ENCODE measurements at places on chromosomes 1 and 21.
A peak's percentile ranks its signal among the peaks of the same experiment; 100 is the strongest.

DNA sequence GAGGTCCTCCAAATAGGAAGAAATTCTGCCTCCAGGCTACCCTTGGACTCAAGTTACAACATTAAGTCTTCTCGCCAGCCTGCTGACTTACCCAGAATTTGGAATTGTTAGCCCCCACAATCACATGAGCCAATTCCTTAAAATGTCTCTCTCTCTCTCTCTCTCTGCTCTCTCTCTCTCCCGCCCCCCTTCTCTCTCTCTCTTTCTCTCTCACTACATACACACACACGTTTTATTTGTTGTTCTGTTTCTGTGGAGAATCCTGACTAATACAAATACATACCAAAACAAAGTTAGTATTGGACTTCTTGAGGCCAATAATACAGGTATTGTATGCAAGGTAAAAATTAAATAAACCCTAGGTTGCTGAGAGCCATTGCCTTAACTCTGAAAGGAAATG is 72.1 kb downstream of the TNFSF18 start:
- no peak for DNase-seq

GRCh38 chr1:119361620-119362344 is 6.8 kb upstream of the HAO2 start:
- no peak for DNase-seq

DNA sequence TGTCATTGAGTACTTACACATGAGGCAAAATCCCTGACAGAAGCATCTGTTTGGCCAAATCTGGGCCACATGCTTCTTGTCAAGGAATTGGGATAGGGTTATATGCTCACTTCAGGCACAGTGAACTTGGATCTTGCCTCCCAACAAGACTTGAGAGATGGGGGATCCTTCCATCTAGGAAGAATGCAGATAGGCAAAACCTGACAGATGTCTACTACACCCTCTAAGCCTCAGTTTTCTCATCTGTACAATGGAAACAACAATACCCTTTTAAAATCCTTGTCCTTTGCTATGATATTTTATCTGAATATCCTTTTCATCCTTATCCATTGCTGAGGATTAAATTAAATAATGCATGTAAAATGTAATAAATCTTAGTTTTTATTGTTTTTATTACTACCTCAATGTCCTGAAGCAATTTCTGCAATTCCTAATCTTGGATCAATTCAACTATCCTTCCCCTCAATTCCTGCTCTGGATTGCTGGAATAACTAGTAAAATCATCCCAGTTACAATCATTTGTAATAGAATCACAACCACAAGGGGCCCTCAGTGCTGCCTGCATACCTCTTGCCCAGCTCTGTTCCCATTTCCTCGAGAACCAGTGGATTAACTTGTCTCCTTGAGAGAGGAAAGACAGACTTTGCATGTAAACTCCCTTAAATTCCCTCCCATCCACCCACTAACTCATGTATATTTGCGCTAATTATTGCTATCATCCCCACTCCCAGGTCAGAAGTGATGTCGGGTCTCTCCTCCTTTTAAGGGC is 8.1 kb upstream of the XPR1 start:
- DNase-seq = no peak

DNA sequence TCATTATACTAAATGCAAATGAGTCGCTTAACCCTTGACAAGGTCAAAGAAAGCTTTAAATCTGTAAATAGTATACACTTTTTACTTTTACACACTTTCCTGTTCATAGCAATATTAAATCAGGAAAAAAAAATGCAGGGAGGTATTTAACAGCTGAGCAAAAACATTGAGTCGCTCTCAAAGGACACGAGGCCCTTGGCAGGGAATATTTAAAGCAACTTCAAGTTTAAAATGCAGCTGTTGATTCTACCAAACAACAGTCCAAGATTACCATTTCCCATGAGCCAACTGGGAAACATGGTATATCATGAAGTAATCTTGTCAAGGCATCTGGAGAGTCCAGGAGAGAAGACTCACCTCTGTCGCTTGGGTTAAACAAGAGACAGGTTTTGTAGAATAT is 62.7 kb downstream of the CAPN2 start:
- DNase-seq = no peak

DNA sequence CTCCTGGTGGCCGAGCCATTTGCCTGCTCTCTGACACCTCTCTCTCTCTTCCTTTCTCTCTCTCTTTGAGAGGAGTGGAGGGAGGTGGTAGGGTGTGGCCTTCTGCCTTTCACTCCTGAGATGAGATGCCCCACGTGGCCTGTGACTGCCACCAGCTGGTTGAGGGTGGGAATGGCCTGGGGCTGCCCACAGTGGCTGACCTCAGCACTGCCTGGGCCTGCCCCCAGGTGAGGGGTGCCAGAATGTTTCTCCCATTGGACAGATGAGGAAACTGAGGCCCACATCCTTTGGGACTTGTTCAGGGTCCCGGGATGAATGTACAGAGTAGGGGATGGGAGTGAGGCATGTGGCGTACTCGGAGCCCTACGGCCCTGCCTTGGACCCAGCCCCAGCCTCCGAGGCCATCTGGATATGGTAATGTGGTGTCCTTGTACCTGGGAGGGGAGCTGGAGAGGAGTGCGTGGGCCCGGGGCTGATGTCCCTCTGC is 12.7 kb upstream of the C1orf167 start:
- peak; percentile 18 for DNase-seq

- no peak for DNase-seq
Observed at GRCh38 chr1:190436615-190437014, 41.0 kb downstream of the BRINP3 start.

DNA sequence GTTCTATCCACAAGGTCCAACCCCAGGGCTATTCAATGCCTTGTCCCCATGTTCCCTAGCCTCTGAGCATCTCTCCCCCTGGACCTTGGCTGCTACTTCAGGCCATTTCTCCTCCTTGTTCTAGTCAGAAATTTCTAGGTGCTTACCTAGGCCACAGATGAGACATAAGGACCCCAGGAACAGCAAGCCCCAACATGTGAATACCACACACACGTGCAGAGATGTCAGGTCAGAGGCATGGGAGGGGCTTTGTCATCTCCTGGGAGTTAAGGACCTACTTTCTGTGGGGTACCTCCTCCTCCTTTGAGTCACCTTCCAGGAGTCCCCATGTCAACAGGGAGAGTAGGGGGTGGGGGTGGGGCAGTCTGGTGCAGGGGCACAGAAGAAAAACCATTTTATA is 7.1 kb upstream of the RGS16 start:
- no peak for DNase-seq

DNA sequence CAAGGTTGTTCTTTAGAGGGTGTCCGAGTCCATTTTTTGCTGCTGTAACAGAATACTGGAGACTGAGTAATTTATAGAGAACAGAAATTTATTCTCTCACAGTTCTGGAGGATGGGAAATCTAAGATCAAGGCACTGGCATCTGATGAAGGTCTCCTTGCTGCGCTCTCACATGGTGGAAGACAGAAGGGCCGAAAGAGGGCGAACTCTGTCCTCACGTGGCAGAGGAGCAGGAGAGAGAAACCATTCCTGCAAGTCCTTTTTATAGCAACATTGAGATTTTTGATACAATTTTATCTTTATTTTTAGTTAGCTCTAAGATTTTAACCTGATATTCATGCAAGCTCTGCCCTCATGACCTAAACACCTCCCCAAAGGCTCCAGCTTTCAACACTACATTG is 48.3 kb downstream of the ATG4C start:
- DNase-seq = no peak

DNA sequence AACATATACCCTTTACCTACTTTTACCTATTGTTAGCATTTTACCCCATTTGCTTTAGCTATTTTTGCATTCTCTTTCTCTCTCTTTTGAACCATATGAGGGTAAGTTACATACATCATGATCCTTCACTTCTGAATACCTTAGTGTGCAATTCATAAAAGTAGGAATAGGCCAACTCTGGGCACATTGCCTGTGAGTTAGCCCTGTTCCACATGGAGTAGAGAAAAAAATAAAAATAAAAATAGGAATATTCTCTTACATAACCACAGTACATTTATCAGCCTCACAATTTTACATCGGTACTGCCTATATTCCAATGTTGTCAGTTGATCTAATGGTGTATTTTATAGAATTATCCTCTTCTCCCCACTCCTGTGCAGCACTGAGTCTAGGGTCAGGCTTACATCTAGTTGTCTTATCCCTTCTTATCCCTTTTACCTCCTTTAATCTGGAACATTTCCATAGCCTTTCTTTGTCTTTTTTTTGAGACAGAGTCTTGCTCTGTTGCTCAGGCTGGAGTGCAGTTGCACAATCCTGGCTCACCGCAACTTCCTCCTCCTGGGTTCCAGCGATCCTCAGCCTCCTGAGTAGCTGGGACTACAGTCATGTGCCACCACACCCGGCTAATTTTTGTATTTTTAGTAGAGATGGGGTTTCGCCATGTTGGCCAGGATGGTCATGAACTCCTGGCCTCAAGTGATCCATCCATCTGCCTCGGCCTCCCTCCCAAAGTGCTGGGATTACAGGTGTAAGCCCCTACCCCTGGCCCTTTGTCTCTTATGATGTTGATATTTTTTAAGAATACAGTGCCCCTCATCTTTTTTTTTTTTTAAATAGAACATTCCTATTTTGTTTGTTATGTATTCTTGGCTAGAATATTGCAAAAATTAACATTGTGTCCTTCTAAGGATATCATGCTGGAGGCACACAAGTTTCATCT is 11.1 kb upstream of the SLC30A1 start:
- DNase-seq = no peak

DNA sequence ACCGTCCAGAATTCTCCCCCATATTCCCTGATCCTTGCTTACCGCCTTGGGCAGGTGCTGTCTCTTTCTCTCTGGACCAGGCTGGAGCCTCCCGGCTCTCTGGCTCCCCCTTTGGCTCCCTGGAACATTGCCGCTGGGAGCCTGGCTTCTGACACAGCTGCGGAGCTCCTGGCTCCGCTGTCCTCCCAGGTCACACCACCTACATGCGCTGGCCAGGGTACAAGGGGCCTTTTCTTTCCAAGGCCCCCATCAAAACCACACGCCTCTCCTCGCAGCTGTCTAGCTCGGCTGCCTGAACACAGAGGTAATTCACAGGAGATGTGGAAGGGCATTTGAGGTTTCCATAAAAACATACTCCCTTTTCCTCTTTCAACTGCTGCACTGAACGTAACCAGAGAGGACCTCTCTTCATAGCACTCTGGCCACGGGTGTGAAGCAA is 7.5 kb upstream of the ZNF648 start:
- no peak for DNase-seq

- DNase-seq = no peak
Observed at GRCh38 chr1:185045814-185046492, 595 bp downstream of the RNF2 start.

GRCh38 chr1:29793101-29793546 is 556.8 kb downstream of the PTPRU start:
- peak; percentile 35 for DNase-seq

DNA sequence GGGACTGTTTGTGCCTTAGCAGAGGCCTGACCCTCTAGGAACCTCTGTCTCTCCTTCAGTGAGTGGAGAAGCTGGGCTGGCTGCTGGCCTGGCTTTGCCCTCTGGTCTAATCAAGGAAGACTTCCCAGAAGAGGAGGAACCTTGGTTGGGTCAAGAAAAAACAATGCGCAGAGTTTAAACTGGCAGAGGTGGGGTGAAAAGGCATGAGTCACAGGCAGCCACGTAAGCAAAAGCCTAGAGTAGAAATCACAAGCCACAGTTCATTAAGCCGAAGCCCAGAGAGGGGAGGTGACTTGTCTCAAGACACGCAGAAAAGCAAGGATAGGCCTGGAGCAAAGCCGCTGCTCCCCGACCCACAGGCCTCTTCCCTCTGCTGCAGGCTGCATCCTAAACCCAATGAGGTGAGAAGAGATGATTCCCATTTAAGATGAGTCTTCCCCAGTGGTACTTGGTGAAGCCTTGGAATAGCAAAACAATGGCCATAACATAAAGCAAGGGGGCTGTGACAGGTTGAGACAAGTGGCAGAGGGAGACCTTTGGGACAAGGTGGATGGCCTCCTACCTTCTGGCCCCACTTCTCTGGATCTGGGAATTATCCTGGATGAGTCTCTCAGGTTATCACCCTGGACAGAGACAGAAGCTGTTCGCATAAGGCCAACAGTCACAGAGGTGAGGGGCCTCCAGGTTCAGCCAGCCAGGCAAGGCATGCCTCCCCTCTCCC is 7.7 kb downstream of the PDZK1IP1 start:
- DNase-seq = no peak

DNA sequence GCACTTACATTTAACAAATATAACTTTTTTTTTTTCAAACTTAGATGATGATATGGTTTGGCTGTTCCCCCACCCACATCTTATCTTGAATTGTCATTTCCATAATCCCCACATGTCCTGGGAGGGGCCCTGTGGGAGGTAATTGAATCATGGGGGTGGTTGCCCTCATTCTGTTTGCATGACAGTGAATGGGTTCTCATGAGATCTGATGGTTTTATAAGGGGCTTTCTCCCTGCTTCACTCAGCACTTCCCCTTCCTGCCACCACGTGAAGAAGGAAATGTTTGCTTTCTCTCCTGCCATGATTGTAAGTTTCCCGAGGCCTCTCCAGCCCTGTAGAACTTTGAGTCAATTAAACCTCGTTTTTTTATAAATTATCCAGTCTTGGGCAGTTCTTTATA is 432.6 kb downstream of the AMY1C start:
- no peak for DNase-seq

DNA sequence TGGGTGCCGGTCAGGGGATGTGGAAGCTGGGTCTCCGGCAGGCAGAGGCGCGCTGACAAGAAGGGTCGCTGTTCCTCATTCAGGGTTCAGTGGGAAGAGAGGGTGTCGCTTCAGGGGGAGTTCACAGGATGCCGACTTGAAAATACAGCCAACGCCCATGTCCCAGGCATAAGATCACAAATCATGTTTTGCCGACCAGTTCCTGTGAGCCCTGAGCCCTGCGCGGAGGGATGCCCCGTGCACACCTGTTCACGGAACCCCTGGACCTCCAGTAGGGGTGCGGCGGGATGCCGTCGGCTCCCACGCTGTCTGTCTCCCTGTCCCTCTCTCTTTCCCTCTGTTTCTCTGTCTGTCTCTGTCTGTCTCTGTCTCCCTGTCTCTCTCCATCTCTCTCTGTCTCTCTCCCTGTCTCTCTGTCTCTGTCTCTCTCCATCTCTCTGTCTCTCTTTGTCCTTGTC is 26.8 kb downstream of the TP73 start:
- DNase-seq = no peak

DNA sequence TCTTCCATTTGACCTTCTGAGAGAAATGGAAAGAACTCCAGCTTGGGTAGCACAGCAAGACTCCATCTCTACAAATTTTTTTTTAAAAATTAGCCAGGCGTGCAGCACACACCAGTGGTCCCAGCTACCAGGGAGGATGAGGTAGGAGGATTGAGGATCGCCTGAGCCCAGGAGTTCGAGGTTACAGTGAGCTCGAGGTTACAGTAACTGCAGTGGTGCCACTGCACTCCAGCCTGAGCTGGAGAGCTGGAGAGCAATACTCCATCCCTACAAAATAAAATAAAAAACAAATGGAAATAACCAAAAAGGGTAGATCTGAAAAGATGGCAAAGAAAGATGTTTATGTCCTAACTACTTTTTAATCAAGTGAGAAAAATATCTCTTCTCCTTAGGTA is 14.5 kb downstream of the POGZ start:
- DNase-seq = no peak

GRCh38 chr1:111275079-111275478 is 15.6 kb upstream of the CHIA start:
- DNase-seq = peak; percentile 1

- no peak for DNase-seq
Observed at GRCh38 chr1:27318596-27318995, 3.4 kb upstream of the TMEM222 start.
